ENCODE measurements at places on chromosomes 12 and 14.

GRCh38 chr12:80509781-80510556 lies 65.9 kb downstream of the PTPRQ start:
- DNase-seq = no peak

DNA sequence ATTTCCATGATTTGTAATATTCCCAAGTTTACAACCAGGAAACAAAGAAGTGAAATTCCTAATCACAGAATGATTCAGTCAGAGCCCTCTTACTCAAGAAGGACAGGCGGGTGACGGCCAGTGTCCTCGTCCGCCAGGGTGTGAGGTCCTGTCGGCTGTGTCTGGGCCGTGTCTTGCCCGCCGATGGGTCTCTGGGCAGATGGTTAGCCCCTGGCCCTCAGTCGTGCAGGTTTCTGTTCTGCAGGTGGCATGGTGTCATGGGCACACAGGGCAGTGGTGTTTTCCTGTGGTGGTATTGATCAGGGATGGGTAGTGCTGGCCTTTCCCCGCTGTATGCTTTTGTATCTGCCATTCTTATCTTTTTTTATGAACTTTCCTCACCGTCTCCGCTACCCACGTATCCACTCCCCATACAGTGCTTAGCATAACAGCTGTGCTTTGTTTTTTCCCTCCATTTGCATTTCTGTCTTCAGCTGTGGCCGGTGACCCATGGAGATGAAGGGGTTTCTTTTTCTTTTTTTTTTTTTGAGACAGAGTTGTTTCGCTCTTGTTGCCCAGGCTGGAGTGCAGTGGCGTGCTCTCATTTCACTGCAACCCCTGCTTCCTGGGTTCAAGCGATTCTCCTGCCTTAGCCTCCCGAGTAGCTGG lies 100.7 kb downstream of the TSPAN9 start:
- DNase-seq = no peak

DNA sequence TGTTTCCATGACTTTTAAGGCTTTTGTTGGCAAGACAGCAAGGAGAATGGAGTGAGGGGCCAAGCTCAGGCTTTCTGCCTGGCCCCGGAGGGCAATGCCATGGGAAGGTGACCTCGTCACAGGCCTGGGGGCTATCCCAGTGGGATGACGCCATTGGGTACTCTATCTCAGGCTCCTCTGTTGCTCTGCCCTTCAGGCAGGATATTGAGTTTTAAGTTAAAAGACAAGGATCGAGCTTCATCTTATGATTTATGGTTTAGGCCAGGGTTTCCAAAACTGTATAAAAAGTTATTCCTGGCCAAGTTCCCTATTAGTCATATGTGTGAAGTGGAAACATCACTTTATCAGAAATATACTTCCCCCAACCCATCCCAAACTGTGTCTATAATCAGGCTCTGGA lies 127.7 kb downstream of the ZFP36L1 start:
- DNase-seq = no peak

- no peak for DNase-seq
These were observed 17.0 kb upstream of the NUBPL start for GRCh38 chr14:31543969-31544799.

DNA sequence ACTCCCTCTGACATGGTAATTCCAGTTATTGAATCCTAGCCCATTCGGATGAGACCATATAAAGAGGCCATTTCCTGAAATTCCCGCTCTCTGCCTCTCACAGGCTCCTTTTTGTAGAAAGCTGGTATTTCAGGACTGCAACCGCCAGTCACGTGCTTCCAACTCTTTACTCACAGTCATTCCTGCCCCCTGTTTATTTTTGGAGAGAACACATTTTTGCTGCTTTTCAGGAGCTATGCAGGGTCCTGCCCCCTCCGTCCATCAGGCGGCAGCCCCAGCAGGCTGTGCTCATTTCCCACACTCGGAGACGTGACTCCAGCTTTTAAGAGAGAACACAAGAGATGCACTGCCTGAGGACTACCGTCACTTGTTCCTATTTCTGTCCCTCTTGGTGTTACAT lies 26.8 kb downstream of the IFT43 start:
- no peak for DNase-seq

DNA sequence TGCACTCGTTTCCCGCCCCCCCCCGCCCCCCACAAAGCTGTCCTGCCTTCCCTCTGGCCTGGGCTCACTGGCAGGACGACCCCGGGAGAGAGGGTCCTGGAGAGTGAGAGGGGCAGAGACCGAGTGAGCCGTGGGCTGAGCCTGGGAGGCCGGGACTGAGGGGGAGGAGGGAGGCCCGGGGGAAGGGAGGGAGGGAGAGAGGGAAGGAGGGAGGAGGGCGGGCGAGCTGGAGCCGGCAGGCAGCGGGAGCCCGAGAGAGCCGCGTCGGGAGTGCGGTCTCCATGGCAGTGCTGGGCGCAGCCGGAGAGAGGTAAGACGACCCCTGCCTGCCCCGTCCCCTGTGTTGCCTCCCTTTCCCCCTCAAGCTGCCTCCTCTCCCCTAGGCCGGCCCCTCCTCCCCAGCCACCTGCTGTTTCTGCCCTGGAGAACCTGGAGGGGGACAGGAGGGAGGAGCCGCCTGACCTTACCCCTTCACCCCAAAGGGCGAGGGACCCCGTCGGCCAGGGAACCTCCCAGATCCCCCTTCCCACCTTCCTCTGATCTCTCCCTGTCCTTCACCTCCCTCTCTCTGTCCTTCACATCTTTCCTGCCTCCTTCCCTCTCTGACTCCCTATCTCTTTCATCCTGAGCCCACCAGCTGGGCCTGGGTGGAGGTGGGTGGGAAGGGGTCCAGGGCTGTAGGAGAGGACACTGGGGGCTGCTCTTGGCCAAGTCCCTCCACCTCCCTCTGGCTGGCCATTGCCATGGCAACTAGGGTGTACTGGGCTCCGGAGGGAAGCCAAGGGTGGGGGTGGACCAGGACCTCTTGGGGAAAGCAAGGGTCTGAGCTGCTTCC lies at the start of gene GPR162:
GPR162 (plus strand) TSS at position 231 of the 835 bp plus-strand sequence. CDS start 2,078 bp downstream, outside the sequence.
- DNase-seq = no peak

GRCh38 chr12:46686267-46686942 lies 139.4 kb downstream of the SLC38A4 start:
- no peak for DNase-seq

DNA sequence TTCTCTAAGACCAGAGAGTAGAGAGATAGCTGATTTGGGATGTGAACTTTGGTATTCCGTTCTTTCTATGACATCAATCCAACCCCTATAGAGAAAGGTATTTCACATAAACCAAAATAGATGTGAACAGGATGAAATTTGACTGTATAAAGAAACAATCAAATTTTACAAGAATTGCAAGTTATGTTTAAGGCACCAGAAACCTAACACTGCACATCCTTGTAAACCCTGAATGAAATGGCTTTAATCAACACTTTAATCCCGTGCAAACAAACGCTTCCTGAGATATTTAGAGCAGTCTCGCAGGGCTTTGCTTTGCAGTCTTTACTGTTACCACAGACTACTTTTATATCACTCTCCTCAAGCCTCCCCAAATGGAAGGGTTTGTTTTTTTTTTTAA lies 125.1 kb downstream of the APAF1 start:
- no peak for DNase-seq

DNA sequence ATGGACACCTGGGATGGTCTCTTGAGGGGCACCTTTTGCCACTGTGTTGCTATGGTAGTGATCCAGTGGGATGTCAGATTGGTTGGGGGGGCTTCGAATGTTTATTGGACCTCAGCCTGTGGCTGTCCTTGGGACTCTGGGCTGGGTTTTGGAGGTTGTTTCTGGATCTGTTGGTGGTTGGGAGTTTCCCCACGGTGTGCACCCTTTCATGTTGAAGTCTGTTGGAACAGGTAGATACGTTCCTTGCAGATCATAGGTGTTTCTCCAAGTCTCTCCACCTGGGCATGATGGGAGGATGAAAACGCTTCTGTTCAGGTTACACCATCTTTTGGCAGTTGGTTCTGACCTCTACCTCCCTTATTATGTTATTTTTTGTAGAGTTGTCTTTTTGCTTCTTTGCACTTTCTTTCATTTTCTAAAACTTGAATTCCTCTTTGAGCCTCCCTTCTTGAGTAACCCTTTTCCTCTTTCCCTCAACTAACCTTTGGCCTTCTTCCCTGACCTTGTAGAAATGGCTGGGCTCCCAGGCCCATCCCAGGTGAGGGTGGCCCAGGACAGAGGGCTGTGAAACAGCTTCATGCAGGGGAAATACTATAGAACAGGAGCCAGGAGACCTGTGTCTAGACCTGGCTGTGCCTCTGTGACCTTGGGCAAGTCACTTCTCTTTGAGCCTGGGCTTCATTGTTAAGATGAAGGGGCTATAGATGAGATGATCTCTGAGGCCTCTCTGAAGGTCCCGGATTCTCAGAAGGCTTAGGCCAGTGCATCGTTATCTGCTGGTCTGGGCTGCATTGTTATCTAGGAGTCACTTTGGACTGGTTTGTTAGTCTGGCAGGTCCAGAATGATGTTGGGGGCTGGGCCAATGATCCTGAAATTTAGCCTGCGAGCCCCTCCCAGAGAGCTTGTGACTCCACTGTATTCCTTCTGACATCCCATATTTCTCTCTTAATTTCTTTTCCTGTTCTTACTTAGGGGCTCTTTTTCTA lies 2.0 kb downstream of the ATN1 start:
- DNase-seq = no peak

GRCh38 chr14:103436533-103436932 lies 51.3 kb downstream of the MARK3 start:
- DNase-seq = no peak

- no peak for DNase-seq
These were observed 42.1 kb upstream of the DICER1 start for GRCh38 chr14:95199298-95199983.

DNA sequence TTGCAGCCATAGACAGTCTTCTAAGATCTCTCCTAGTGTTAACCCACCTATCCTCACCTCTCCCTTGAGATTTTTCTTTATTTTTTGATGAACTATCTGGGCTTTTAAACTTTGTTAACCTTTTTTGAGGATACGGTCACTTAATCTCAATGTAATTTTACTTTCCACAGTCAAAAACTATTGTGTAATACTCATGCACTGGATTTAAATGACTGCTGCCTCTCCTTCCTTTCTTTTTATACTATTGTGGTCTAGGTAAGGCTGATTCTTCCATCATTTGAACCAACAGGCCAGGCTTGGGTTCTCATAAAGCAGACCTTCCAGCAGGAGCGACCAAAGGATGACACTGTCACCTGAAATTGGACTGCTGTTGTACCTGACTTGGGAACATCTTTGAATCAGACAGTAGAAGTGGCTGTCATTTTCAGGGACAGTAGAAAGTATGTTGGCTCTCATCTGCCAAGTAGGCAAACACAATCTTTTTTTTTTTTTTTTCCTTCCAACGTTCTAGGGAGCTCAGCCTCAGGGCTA lies 689 bp upstream of the PDE3A start:
- DNase-seq = no peak

DNA sequence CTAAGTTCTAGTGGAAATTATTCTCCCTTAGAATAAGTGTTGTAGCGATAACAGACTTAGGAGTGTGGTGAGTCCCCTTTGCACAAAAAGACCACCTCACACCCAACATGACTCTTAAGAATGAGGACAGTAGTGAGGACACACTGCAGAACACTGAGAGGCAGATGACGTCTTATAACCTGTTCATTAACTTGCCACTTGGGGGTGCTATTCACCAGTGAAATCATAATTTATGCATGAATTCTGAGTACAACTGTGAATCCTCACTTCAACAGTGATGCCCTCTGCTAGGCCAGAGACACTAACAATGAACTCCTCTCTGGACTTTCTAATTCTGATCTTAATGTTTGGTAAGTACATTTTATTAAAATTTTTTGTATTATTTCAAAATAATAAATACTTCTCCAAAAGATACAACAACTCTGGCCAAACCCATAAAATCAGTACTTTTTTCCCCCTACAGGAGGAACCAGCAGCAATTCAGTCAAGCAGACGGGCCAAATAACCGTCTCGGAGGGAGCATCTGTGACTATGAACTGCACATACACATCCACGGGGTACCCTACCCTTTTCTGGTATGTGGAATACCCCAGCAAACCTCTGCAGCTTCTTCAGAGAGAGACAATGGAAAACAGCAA lies 274.7 kb downstream of the DAD1 start:
- no peak for DNase-seq

GRCh38 chr12:122545855-122546254 lies 18.8 kb downstream of the KNTC1 start:
- no peak for DNase-seq

GRCh38 chr12:48995086-48995879 lies 3.9 kb downstream of the DDN start:
- DNase-seq = no peak

GRCh38 chr14:21543521-21543960 lies 17.4 kb upstream of the SALL2 start:
- DNase-seq = no peak

DNA sequence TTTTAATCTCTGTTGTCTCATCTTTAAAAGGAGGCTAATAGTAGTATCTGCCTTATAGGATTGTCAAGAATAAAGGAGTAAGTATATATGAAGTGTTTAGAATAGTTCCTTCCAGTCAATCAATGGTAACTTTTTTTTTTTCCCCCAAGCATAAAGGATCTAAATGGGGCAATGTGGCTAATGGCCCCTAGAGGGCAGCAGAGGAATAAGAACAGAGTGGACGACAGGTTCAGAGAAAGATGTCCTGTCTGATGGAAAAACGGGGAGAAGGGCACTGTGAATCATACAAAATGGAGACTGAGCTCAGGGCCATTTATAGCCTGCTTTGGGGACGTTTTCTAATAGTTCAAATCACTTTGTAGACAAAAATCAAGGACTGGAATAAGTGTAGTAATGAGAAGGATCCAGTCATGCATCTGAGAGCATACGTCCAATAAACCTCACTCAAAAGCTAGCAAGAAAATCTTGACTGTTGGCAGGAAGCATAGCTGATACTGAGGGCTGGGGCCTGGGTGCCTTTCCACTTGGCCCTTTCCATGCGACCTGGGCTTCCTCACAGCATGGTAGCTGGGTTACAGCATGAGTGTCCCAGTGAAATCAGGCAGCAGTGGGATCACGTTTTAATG lies 51.3 kb downstream of the IFNG-AS1 start:
- peak; percentile 58 for DNase-seq

- no peak for DNase-seq
These were observed 1.3 kb downstream of the RAD52 start for GRCh38 chr12:948238-948637.

GRCh38 chr12:10617863-10618262 lies 4.5 kb upstream of the MAGOHB start:
- DNase-seq = no peak

- DNase-seq = no peak
These were observed 20.2 kb downstream of the AKAP6 start for GRCh38 chr14:32349322-32349721.

- DNase-seq = no peak
These were observed 392.3 kb downstream of the PAWR start for GRCh38 chr12:79298506-79298905.

DNA sequence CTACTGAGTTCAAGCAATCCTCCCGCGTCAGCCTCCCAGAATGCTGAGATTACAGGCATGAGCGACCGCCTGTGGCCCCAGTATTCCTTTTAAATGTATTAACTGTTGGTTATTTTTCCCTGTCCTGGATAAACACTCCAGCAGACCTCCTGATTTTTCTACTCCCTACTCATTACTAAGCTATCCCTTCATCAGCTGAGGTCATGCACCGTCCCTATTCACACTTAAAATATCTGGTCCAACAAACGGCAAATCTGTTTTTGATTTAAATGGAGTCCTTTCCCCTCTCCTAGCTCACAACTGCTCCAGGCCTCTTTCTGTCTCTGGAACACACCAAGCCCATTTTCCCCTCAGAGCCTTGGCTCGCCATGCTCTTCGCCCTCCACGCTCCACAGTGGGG lies 1003.3 kb upstream of the TMEM132C start:
- DNase-seq = no peak

GRCh38 chr12:112782250-112782649 lies 9.3 kb upstream of the RPH3A start:
- DNase-seq = no peak

Measured in stimulated activated CD4-positive, alpha-beta T cell treated with anti-CD3 and anti-CD28 coated beads, Interleukin-12 subunit alpha, Interleukin-12 subunit beta, amount 100 ng/mL, for 48 hours (primary cell).